ENCODE measurements at places on chromosomes 6 and 20. TPM values are rescaled to one million over a fixed set of nuclear protein-coding genes. Genes with fewer than 3 reads are reported as not detected.

The JPH2 gene
- total RNA-seq, result not detected

The CRIP3 gene
- 42.2 TPM for total RNA-seq

The HLA-DPA1 gene
- total RNA-seq, result 718 TPM

The MEI4 gene
- total RNA-seq, result not detected

The GDAP1L1 gene
- not detected for total RNA-seq

The OR12D3 gene
- not detected for total RNA-seq

The C6orf132 gene
- not detected for total RNA-seq

The DEFB126 gene
- total RNA-seq, result not detected

The ECT2L gene
- not detected for total RNA-seq

The DZANK1 gene
- 6.0 TPM for total RNA-seq

The TEAD3 gene
- total RNA-seq, result 0.34 TPM

DNA sequence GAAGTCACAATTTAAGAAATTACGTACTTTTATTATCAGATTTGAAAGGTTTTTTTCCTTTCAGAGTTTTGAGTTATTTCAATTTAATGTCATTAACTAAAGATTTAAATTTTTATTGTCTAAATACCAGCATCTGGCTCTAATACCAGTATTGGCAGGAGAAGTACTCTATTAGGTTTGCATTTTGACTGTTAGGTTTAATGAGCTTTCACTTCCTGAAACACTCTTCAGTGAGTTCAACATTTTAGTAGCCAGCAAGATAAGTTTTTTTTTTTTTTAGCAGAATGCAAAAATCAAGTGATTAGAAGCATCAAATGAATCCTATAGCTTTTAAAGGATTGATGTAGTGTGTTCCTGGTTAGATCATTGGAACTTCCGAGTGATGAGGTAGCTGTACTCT, 34.0 kb upstream of the SCGN start:
- peaks cover 3% of the 10 kb centered on the region for H3K27me3 ChIP-seq
- DNase-seq, result no peak
- H3K4me1 ChIP-seq, result peaks cover 14% of the 10 kb centered on the region

DNA sequence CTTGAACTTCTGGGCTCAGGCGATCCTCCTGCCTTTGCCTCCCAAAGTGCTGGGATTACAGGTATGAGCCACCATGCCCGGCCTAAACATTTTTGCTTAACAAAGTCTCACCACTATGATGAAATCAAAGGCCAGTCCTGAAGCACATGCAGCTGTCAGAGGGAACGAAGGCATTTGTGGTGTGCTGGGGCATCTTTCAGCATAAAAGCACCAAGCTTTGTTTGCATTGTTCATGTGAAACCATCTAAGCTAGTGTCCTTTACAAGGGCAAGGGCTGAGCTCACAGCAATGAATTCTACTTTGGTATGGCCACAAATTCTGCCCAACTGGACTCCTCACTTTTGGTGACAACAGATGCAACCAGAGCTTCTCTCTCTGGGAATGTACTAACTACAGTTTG, 66.8 kb downstream of the ZFP64 start:
- H3K4me3 ChIP-seq, result no peak overlapping the region
- no peak for DNase-seq
- H3K36me3 ChIP-seq, result peaks cover 12% of the 10 kb centered on the region
- no peaks in the 10 kb centered on the region for H3K27me3 ChIP-seq
- H3K4me1 ChIP-seq, result no peaks in the 10 kb centered on the region

- no peak overlapping the region for H3K27ac ChIP-seq
- no peak overlapping the region for H3K4me3 ChIP-seq
- H3K27me3 ChIP-seq, result peaks cover 14% of the 10 kb centered on the region
Observed at GRCh38 chr20:40787941-40788340, 98.9 kb upstream of the MAFB start.

DNA sequence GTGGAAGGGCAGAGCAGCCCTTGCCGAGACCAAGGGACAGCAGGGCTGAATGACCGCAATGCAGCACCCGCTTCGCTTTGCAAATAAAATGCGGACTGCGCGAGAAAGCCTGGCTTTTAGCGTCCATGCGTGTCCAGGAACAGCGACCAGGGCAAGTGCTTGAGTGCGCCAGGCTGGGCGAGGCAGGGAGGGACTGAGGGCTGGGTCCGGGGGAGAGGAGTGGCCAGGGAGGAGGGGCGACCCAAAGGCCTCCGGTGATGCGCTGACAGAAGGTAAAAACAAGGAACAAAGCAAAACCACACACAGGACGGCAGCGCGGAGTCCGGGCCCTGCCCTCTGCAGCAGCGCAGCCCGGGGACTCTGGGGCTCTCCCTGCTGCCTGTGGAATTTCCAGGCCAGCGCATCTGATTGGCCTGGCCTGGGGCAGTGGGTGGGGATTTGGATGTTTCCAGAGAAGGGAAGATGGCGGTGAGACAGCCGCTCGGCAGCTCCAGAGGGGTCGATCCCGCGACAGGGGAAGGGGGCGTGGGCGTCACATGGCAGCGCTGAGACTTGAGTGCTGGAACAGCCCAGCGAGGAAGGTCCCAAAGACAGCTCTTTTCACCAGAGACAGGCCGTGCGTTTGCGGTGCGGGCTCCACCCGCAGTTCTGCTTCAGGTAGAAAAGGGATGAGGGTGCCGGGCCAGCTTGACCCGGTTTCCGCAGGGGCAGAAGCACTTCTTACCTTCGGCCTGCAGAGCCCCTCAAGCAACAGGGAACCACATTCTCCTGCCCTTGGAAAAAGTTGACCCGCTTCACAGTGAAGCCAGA, 51.8 kb downstream of the SSR1 start:
- H3K27ac ChIP-seq, result peak overlapping the region; percentile 12
- peak overlapping the region; percentile 90 for H3K4me3 ChIP-seq
- H3K36me3 ChIP-seq, result no peaks in the 10 kb centered on the region
- peak; percentile 36 for DNase-seq
- peaks cover 34% of the 10 kb centered on the region for H3K4me1 ChIP-seq
- peaks cover 5% of the 10 kb centered on the region for H3K27me3 ChIP-seq

DNA sequence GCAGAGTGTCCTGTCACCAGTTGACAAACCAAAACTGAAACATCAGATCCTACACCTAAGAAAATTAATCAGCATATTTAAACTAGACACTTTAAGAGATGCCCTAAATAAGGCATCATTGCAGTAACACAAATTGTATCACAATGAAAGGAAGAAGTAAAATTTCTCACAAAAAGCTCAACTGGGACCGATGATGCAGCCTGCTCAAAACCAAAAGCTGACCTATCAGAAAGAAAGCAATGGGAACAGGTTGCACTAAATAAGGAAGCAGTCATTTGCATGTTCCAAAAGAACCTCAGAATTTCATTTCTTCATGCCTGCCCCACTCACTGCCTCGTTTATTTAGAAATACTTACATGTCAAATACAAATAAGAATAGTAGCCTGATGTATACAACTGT, 12.1 kb downstream of the HIVEP2 start:
- H3K36me3 ChIP-seq, result peaks cover 3% of the 10 kb centered on the region
- H3K27me3 ChIP-seq, result no peaks in the 10 kb centered on the region
- peak overlapping the region; percentile 90 for H3K27ac ChIP-seq
- H3K4me3 ChIP-seq, result peak overlapping the region; percentile 33
- H3K4me1 ChIP-seq, result peaks cover 85% of the 10 kb centered on the region
- DNase-seq, result no peak

GRCh38 chr6:168039301-168039700, 39.7 kb downstream of the FRMD1 start:
- no peaks in the 10 kb centered on the region for H3K36me3 ChIP-seq
- no peak overlapping the region for H3K4me3 ChIP-seq
- H3K27ac ChIP-seq, result no peak overlapping the region
- peaks cover 7% of the 10 kb centered on the region for H3K27me3 ChIP-seq
- no peak for DNase-seq
- no peaks in the 10 kb centered on the region for H3K4me1 ChIP-seq

DNA sequence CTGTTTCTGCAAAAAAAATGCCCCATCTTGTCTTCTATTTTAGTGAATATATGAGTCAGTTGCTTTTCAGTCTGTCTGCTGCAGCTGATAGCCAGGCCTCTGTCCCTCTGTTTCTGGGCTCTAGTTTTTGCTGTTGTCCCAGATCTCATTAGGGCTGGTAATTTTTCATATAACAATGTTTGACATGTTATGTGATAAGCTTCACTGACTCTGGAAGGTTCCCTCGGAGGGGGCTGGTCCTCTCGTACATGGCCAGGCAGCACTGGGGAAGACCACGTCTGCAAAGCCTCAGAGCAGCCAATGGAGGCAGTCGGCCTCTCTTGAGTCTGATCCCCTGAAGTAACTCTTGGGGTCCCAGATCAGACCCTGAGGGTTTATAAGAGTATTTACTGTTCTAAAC, 223.8 kb downstream of the THBS2 start:
- no peaks in the 10 kb centered on the region for H3K36me3 ChIP-seq
- no peak overlapping the region for H3K27ac ChIP-seq
- no peaks in the 10 kb centered on the region for H3K27me3 ChIP-seq
- no peak overlapping the region for H3K4me3 ChIP-seq

- H3K27me3 ChIP-seq, result peaks cover 10% of the 10 kb centered on the region
- no peaks in the 10 kb centered on the region for H3K4me1 ChIP-seq
- no peaks in the 10 kb centered on the region for H3K36me3 ChIP-seq
- H3K4me3 ChIP-seq, result no peak overlapping the region
Observed at GRCh38 chr6:6256886-6257285, 63.6 kb downstream of the F13A1 start.

DNA sequence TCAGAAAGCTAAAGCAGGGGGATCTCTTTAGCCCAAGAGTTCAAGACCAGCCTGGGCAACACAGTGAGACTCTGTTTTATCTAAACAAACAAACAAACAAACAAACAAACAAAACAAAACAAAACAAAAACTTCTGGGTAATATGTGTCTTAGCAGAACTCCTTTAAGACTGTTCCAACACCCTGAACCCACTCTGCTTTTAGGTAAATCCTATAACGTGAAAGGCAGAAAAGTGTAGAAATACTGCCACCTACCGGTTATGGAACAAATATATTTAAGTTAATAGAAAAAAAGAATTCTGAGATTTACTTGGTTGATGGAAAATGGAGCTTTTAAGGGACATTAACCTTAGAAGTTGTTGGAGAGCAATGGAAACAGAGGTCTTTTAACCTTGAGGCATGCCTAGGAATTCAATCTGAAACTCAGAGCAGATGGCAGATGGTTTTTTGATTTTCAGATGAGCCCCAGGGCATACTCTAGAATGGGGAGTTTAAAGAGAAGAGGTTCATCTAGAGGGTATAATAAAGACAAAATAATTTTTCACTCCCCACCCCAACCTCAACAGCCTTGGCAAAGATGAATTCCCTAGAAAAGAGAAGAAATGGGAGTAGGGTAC, 38.5 kb downstream of the SOD2 start:
- no peak for DNase-seq
- no peak overlapping the region for H3K27ac ChIP-seq
- no peaks in the 10 kb centered on the region for H3K27me3 ChIP-seq
- no peaks in the 10 kb centered on the region for H3K4me1 ChIP-seq

DNA sequence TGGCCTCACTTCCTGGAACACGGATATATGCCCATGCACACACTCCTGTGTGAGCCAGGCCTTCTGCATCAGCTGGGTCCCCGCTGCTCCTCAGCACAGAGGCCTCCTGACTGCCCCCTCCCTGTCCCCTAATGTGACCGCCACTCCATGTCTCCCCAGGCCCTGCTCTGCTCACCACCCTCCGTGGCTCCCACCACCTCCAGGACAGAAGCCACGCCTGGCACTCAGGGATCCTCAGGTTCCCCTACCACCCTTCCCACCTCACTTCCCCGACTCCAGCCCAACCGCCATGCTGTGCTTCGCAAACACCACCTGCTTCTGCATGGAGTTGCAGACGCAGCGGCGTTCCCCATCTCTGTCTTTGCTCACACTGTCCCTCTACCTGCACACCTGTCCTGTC, 4.3 kb upstream of the SRC start:
- no peaks in the 10 kb centered on the region for H3K36me3 ChIP-seq
- H3K27ac ChIP-seq, result no peak overlapping the region
- H3K4me1 ChIP-seq, result peaks cover 32% of the 10 kb centered on the region
- no peak for DNase-seq
- H3K27me3 ChIP-seq, result no peaks in the 10 kb centered on the region

GRCh38 chr6:22546236-22546635, 23.1 kb upstream of the HDGFL1 start:
- H3K36me3 ChIP-seq, result no peaks in the 10 kb centered on the region
- H3K4me1 ChIP-seq, result no peaks in the 10 kb centered on the region
- no peak overlapping the region for H3K27ac ChIP-seq
- no peak overlapping the region for H3K4me3 ChIP-seq
- no peak for DNase-seq
- no peaks in the 10 kb centered on the region for H3K27me3 ChIP-seq

DNA sequence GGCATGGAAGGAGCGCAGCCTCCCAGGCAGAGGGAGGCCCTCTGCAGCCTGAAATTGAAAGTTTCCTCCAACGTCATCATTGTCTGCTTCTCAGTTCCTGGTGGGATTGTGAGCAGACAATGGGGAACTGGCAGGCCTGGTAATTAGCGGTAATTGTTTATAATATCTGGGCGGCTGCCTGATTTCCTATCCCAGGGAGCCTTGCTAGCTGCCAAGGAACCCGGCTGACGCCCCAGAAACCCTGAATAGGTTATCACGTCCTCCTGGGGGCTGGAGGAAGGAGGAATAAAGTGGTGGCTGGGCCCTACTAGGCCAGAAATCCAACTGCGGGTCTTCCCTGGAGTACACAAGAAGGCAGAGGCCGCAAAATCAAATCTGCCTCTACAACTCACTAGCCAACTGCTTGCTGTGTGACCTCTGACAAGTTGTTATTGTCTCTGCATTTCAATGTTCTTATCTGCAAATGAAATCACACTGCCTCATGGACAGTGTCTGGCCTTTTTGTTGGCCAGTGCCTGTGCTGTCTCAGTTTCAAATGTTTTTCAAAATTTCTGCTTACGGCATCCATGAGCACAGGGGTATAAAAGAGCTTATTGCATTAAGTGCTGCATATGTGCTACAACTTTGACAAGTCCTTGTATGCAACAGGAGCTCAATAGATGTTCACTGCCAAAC, 16.9 kb downstream of the KCNK15 start:
- DNase-seq, result no peak
- no peaks in the 10 kb centered on the region for H3K36me3 ChIP-seq
- peaks cover 16% of the 10 kb centered on the region for H3K27me3 ChIP-seq

DNA sequence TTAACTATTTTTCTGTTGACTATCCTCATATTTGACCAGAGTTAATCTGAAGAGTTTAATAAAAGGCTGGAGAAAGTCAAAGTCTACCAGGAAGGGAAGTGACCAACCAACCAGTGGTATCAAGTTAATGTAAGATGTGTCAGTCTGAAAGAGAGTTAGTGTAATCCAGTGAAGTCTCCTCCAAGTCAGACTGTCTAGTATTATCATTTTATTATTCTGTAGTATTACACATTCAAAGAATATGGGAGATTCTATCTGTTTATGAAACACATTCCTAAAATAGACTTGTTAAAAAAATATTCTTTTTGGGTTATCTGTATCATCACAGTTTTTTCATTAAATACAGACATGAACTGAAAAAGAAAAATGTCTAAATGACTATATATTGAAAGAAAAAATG, 194.4 kb downstream of the BTBD9 start:
- H3K27ac ChIP-seq, result no peak overlapping the region
- no peak for DNase-seq
- peaks cover 10% of the 10 kb centered on the region for H3K4me1 ChIP-seq

GRCh38 chr20:44738813-44739477, 6.7 kb upstream of the KCNK15 start:
- no peak overlapping the region for H3K27ac ChIP-seq
- no peaks in the 10 kb centered on the region for H3K36me3 ChIP-seq
- no peak for DNase-seq
- H3K4me1 ChIP-seq, result peaks cover 21% of the 10 kb centered on the region
- H3K27me3 ChIP-seq, result peaks cover 2% of the 10 kb centered on the region

- no peaks in the 10 kb centered on the region for H3K36me3 ChIP-seq
- H3K27ac ChIP-seq, result no peak overlapping the region
- no peak for DNase-seq
- H3K4me3 ChIP-seq, result no peak overlapping the region
Observed at GRCh38 chr20:6974838-6975237, 207.4 kb downstream of the BMP2 start.
